ENCODE measurements at places on chromosomes 1 and 21.

GRCh38 chr1:31069392-31069791 is 3.9 kb upstream of the PUM1 start:
- no peak for DNase-seq

DNA sequence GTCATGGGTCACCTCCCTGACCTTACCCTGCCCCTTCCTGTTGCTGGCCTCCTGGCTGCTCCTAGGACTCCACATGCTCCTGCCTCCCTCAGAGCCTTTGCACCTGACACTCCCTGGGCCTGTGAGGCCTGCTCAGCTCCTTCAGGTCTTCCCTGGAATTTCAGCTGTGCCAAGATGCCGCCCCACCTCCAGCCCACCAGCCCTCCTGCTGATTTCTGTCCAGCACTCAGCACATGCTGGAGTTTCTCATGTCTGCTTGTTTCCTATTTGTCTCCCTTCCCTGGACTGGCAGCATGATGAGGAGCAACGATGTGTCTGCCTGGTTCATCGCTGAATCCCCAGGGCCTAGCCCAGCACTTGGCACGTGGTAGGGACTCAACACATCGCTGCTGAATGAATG is 3.0 kb downstream of the MFAP2 start:
- no peak for DNase-seq

- DNase-seq = no peak
Observed at GRCh38 chr21:46564391-46564790, 40.5 kb downstream of the S100B start.

GRCh38 chr1:225855503-225856300 is 26.5 kb downstream of the TMEM63A start:
- DNase-seq = no peak

- no peak for DNase-seq
Observed at GRCh38 chr1:206723462-206723804, 38.7 kb downstream of the MAPKAPK2 start.

DNA sequence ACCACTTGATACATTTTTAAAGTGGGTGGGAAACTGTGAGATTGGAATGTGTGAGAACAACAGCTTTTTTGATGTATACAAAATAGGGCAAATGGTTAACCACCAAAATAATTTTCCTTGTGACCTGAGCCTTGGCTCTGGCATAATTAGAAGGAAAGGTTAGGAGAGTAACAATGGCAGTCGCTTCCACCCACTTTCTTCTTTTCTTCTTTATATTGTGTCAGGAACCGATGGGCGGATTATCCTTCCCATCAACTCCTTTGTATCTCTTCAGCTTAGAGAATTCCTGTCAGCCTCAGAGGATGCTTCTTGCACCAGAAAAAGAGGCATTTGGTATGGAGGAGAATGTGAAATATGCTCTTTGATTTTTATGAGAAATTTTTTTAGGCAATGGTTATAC is 90.6 kb downstream of the SDCCAG8 start:
- no peak for DNase-seq

- DNase-seq = no peak
Observed at GRCh38 chr1:37944086-37944763, 2.6 kb downstream of the INPP5B start.

DNA sequence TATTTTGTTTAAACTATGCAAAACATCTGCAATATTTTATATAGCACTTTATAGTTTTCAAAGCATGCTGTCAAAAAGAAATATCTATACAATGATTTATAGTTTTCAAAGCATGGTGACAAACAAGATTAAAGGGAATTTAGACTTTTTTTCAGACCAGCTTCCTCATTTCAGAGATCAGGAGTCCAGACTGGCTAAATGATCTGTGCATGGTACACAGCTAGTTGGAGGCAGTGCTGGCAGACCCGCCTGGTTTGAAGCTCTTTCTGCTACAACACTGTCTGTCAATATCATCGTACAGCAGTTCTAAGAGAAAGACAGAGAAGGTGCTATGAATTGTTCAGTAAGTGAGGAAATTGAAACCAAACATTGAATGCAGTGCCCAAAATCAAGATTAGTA is 479.0 kb downstream of the PTBP2 start:
- DNase-seq = no peak

GRCh38 chr1:234230414-234230862 is 142.8 kb upstream of the COA6 start:
- DNase-seq = no peak

- DNase-seq = no peak
Observed at GRCh38 chr1:10825592-10825991, 29.1 kb upstream of the CASZ1 start.

DNA sequence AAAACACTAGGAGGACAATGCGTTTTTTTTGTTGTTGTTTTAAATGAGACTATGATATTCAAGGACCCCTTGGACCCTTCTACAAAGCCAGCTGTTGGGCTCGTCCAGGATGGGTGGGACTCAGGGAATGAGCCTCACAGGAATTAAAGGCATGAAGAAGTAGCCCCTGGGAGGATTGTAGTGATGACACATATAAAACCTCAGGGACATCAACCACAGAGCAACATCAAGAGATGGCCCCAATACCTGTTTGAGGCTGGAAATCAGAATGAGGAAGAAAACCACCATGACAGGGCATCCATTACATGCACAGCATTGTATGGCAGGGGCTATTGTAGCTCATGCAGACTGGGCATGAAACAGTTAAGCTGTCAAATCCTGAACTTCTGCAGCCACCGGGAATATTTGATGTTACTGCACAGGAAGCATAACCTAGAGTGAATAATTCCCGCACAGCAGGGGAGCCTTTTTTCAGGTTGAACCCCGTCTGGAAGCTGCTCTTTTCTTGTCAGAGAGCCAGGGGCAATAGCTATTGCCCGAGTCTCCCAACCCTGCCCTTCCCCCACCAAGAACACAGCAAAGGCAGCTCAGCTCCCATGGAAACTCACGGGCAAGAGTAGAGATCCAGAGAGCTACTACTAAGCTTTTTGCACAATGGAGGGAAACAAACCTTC is 140.2 kb upstream of the FGGY start:
- no peak for DNase-seq

DNA sequence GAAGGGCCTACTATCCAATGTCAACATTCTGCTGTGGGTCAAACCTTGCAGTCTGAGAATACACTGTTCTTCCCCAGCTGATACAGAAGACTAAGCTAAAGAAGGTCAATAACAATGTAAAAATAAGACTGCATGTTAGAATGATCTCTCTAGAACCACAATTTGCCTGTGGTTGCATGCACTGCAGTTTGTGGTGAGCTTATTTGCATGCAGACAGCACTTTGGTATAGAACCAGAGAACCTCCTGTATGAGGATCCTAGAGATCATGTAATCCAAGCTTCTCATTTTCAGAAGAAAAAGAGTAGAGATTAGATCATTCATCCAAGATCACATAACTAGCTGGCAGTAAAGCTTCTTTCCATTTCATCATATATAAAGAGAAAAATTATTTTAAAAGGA is 15.8 kb downstream of the SYNJ1 start:
- no peak for DNase-seq
